Kidney (tissue), 22 donors: ENCODE measurements at places on chromosomes 11 and 22. TPM values are rescaled to one million over a fixed set of nuclear protein-coding genes. Genes with fewer than 3 reads are reported as not detected.

The SLC22A25 gene
- not detected for polyA plus RNA-seq

- peak; percentile 60 for DNase-seq
Observed at GRCh38 chr11:33869481-33870422, 22.1 kb downstream of the LMO2 start.

GRCh38 chr11:87660926-87661660, 514.1 kb downstream of the RAB38 start:
- no peak for DNase-seq

DNA sequence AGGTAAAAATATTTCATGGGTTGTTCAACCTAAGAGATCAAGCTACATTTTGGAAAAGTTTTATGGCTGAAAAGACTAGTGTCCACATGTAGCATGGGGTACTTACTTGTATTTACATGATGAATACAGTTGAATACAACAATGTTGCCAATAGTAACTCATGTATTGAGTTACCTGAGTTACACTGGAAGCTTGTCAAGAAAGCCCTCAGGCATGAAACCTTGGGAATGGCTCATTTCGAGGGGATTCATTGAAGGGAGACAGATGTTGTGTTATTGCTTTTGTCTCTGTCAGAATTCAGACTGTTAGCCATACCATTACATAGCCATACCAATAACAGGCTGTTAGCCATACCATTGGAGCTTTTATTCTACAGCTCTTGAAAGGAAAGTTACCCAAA, 9.2 kb downstream of the OR51F2 start:
- DNase-seq = no peak
